ENCODE measurements at places on chromosomes 7 and 10.
A peak's percentile ranks its signal among the peaks of the same experiment; 100 is the strongest.

DNA sequence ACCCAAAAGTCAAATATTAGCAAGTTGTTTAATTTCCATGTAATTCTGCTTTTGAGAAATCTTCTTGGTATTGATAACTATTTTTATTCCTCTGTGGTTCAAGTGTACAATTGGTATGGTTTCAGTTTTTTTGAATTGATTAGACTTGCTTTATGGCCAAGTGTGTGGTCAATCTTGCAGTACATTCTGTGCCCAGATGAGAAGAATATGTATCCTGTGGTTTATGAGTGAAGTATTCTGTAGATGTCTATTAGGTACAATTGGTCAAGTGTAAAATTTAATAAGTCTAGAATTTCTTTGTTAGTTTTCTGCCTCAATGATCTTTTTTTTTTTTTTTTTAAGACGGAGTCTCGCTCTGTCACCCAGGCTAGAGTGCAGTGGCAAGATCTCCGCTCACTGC lies 36.6 kb upstream of the C7orf33 start:
- DNase-seq: no peak

- DNase-seq: no peak
These were observed 205.4 kb upstream of the C7orf33 start for GRCh38 chr7:148385009-148385682.

DNA sequence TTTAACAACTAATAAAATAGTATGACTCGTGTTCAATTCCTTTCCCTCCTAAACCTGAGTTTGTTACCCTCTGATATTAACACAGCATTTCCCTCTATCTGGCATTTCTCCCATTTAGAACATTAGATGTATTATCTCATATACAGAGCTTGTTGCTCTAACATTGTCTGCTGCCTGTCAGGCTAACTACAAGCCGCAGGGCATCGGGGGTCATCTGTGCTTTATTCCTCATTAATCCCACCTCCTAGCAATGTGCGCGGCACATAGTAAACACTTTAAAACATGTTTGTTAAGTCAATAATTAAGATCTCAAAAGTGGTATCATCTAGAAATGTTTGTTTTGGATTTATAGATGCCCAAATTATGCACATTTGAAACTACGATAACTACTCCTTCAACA lies 52.9 kb upstream of the NEBL start:
- DNase-seq: no peak

GRCh38 chr10:67612577-67613537 lies 83.1 kb downstream of the CTNNA3 start:
- DNase-seq: peak; percentile 38

DNA sequence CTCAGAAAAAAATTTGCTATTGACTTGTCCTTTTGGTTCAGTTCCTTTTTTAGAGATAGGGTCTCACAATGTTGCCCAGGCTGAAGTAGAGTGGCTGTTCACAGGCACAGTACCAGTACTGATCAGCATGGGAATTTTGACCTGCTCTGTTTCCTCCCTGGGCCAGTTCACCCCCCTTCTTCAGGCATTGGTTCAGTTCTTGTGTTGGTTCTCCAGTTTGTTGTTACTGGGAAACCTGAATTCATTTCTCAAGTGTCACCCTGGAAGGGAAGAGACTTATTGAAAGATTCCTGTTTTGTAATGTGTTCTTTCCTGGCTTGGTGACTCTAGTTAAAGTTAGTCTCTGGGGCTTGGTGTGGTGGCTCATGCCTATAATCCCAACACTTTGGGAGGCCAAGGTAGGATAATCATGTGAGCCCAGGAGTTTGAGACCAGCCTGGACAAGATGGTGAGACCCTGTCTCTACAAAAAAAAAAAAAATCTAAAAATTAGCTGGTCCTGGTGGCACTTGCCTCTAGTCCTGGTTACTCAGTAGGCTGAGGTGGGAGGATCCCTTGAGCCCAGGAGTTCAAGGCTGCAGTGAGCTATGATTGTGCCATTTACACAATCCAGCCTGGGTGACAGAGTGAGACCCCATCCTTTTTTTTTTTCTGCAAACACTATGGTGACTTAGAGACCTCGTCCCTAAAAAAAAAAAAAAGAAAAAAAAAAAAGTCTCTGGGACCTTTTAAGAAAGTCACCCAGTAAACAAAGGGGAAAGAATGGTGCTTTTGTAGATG lies 52.7 kb downstream of the CNNM2 start:
- no peak for DNase-seq

DNA sequence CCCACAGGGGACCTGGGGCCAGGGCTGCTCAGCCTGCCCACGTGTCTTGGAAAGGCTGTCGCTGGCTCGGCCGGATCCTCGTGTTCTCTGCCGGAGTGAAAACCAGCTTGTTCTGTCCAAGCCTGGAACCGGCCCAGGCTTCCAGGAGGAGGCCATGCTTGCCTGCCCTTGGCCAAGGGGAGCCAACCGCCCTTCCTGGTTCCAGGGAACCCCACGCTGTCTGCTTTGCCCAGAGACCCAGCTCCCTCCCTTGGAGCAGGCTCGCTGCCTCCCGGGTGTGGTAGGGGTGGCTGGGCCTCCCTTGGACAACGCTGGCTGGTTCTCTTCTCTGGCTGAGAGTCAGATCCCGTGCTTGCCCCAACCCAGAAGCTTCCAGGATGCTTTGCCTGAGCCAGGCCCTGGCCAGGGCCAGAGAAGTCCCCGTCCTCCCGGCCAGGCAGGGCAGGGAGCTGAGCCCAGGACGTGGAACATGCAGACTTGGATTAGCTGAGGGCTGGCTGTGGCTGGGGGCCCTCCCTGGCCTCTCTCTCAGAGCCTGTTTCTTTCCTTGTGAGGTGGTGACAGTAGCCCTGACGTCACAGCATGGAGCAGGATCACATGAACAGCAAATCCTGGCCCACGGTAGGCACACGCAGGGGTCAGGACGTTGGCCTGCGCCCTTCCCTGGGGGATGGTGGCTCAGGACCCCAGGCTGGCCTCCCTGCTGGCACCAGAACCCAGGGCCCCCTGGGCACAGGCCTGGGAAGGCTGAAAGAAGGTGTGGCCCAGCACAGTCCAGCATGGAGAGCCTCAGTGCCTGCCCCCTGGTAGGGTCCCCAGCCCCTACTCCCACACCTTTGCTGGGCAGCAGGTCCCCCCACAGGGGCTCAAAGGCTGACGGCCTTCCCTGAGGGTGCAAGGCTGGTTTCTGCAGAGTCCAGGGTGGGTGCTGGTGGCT lies 67.5 kb downstream of the PWWP2B start:
- no peak for DNase-seq

GRCh38 chr10:99854860-99855259 lies 72.4 kb downstream of the ABCC2 start:
- DNase-seq: no peak

DNA sequence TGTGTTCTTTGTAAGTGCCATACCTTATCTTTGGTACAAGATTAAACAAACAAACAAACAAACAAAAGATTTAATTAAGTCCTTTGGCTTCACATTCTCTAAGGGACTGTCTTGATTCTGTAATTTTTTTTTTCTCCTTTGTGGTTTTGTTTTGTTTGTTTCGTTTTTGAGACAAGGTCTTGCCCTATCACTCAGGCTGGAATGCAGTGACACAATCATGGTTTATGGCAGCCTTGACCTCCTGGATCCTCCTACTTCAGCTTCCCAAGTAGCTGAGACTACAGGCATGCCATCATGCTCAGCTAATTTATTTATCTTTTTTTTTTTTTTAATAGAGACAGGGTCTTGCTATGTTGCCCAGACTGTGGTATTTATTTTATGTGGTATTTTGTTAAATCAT lies 165.8 kb downstream of the LRRC4 start:
- no peak for DNase-seq

- DNase-seq: no peak
These were observed 313.4 kb downstream of the GPR37 start for GRCh38 chr7:124452186-124452585.

GRCh38 chr10:119333146-119333792 lies 125.9 kb downstream of the GRK5 start:
- DNase-seq: no peak

DNA sequence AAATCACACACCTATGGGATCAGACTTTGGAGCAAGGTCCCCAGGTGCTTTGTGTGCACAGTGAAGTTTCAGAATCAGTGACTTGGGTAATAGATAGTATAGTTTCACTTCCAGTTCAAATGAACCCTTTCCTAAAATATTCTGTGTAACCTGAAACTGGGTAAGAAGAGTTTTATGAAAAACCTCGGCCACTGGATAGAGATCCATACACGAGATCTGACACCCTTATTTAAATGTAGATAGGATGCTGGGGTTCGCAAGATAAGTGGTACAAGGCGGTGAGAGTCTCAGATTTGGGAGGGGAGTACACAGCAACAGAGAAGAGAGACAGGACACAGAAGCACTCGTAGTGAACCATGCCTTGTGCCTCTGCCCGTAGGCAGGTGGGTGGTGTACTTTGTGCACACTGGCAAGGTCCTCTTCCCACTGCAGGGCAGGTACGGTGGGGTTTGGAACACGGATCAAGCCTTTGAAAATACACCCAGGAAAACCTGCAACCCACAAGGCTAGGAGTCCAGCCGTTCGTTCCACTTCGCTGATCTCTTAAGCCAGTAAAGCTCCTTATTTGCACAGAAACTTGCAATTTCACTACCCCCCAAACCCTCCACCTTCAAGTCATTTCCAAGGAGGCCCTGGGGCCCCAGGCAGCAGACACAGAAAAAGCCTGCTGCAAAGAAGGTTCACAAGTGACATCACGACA lies 162.8 kb downstream of the USP6NL start:
- no peak for DNase-seq

DNA sequence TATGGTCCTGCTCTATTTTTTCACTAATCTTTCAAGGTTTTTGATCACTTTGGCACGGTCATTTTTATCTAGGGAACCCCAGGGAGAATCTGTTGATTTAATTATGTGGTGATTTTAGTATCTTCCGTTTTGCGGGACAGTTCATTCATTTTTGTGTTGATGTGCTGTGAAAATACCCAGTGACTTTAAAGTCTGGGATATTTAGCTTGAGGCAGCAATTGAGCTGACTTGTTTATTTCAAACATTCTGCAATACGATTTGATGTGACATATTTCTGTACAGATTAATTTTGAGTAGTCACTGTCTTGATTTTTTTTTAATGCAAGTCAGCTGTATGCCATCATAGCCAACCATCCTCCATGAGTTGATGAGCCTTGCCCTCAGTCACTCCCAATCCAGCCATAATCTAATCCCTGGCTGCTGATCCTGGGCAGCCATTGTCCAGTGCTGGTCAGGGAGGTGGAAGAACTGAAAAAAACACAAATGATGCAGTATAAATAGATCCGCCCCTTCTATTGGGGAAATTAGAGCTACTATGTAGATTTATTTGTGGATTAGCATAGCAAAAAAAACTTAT lies 183.4 kb downstream of the CCSER2 start:
- DNase-seq: no peak

DNA sequence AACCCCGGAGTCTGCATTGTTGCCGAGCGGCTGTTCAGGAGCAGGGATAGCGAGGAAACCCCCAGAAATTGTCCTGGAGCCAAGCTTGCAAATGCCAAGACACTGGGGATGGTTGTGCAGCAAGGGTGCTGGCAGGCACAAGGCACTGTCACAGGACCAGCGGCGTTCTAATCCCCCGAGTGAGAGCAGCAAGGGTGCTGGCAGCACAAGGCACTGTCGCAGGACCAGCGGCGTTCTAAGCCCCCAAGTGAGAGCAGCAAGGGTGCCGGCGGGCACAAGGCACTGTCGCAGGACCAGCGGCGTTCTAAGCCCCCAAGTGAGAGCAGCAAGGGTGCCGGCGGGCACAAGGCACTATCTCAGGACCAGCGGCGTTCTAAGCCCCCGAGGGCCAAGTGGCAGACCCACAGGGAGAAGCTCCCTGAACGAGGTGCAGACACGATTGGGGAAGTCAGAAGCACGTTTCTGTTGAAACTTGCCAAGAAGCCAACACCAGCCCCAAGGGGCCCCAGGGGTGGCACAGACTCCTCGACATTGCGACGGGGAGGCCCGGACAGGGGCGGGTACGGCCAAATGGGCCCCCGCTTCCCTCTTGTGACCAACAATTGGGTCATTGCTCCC lies 40.4 kb upstream of the INPP5A start:
- DNase-seq: no peak

GRCh38 chr7:50436133-50436806 lies 13.9 kb downstream of the FIGNL1 start:
- DNase-seq: no peak

DNA sequence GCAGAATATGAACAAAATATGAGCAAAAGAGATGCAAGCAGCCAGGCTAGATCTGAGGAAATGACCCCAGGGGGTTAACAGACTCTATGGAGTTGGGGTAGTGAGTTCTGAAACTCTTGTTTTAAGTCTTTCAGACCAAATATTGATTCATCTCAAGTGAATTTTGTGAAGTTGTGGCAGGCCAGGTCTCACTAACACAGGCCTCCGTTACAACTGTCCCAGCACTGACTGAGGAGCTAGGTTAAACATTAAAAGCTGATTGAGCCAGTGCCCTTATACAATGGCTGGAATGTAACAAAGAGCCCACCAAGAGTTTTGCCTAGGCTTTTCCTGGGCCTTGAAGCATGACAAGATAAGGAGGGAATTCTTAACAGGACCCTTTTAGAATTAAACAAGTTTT lies 192.3 kb upstream of the STK17A start:
- DNase-seq: no peak

- DNase-seq: no peak
These were observed 156.1 kb downstream of the RNLS start for GRCh38 chr10:88427024-88427423.

Data from effector memory CD8-positive, alpha-beta T cell (primary cell).